ENCODE measurements at places on chromosomes 3 and 15. TPM values are rescaled to one million over a fixed set of nuclear protein-coding genes. Genes with fewer than 3 reads are reported as not detected.

Gene CLDN18
- 0.13 TPM for total RNA-seq

Gene SNTN
- not detected for total RNA-seq

Gene NEK4
- total RNA-seq: 15.9 TPM

Gene POU1F1
- not detected for total RNA-seq

Gene LRRC28
- total RNA-seq: 32.7 TPM

Gene ACSBG1
- 75.9 TPM for total RNA-seq

Gene ATP13A5
- total RNA-seq: 4.4 TPM

Gene CHD2
- 92.3 TPM for total RNA-seq

Gene B3GNT5
- 18.0 TPM for total RNA-seq

Gene NR1I2
- total RNA-seq: not detected

Gene GOLGA6D
- 0.08 TPM for total RNA-seq

Gene PPP1R14D
- 0.65 TPM for total RNA-seq

Gene CRYGS
- 2.0 TPM for total RNA-seq

Gene MBNL1
- 184 TPM for total RNA-seq

Gene CYP1A2
- not detected for total RNA-seq

Gene ARL6IP5
- 28.1 TPM for total RNA-seq

Gene VGLL3
- total RNA-seq: 24.7 TPM

Gene SLC28A2
- total RNA-seq: not detected
